ENCODE measurements at places on chromosomes 16 and 17.

GRCh38 chr16:71796501-71797097, 12.0 kb downstream of the AP1G1 start:
- no peak for DNase-seq

- no peak for DNase-seq
Measured at GRCh38 chr16:9437115-9437514, 345.7 kb downstream of the HAPSTR1 start.

DNA sequence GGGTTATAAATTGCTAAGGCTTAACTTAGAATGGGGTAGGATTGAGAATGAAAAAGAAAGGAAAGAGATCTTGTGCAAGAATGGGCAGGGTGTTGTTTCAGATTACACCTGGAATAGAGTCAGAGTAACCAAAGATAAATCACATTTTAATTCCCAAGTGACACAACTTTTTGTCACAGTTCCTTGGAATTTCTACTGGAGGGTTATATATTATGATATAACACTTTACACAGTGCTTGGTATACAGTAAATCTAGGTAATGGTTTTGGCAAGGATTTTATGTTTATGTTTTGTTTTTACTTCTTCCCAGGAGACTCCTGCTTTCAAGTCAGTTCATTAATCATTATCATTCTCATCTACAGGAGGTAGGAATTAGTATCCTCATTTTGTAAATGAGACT, 115.7 kb upstream of the KCNJ16 start:
- DNase-seq = no peak

DNA sequence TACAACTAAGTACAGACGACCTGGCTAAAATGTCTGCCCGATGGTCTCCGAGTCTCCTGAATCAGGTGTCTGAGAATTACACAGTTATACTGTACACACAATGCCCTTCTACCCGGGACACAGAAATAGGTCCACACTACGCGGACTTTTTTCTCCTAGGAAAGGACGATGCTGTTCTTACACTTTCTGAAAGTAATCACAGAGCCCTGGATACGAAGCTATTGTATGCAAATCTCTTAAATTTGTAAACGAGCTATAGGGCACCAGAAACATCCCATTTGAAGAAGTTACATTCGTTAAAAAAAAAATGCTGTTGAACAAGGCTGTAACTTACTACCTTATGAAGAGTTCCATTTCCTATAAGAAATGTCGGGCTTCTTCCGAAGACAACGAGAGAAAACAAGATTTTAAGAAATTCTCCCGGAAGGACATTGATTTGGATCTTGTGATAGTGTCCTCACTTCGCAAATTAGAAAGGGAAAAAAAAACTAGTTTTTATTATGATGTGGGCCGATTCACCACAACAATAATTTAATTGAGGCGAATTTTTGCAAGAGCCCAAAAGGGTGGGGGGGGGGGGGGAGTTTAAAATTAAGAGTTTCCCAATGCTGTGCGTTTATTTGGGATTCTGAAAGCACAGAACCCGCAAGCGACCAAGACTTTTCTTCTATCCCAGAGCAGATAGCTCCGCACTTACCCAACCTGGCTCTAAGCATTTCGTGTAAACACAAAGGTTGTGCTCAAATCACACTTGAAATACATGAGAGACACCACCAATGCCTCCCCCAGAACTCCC, 1.5 kb upstream of the SOX9 start:
- DNase-seq = no peak

GRCh38 chr17:574061-574460, 140.6 kb downstream of the VPS53 start:
- no peak for DNase-seq

- DNase-seq = no peak
Measured at GRCh38 chr16:81939164-81940056, 71.9 kb downstream of the SDR42E1 start.

Data from suppressor macrophage treated with lipopolysaccharide for 1 hour (primary cell).